Activated CD4-positive, alpha-beta memory T cell treated with anti-CD3 and anti-CD28 coated beads for 36 hours (primary cell): ENCODE measurements at places on chromosomes 13 and 19.
A peak's percentile ranks its signal among the peaks of the same experiment; 100 is the strongest.

- no peak for DNase-seq
Observed at GRCh38 chr19:38155453-38155852, 68.6 kb downstream of the DPF1 start.

DNA sequence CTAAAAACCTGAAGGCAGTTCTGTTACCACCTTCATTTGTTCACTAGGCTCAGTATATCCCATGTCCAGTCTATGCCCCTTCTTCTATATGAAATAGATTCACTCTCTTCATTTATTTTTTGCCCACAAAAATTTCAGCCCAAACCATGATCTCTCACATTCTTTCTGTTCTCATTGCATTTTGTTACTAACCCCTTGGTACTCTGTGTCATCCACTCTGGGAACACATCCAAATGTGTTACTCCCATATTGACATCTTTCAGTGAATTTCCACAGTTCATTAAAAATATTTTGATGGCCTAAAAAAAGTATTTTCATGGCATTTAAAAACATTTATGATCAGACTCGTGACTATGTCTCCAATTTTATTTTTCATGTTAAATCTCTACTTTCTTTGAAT lies 378.9 kb downstream of the SLITRK1 start:
- no peak for DNase-seq

- no peak for DNase-seq
Observed at GRCh38 chr19:47901370-47901769, 15.3 kb upstream of the SULT2A1 start.

GRCh38 chr13:114269281-114269770 lies 12.1 kb upstream of the UPF3A start:
- peak; percentile 31 for DNase-seq

DNA sequence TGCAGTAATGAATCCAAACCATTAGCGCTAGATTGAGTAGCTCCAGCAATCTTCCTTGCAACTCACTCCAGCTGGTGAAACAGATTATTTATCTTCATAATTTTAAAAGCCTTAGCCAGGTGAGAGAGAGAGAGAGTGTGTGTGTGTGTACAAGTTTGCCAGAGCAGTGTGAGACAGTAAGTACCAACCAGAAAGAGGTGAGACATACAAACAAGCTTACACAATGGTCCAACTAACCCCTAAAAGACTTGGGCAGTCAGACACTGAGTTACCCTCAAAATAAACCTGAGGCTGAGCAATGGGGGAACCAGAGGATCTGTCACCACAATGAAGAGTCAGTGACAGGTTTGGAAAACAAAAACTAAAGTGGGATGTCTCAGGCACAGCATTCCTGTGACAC lies 8.1 kb upstream of the THSD1 start:
- DNase-seq: no peak

DNA sequence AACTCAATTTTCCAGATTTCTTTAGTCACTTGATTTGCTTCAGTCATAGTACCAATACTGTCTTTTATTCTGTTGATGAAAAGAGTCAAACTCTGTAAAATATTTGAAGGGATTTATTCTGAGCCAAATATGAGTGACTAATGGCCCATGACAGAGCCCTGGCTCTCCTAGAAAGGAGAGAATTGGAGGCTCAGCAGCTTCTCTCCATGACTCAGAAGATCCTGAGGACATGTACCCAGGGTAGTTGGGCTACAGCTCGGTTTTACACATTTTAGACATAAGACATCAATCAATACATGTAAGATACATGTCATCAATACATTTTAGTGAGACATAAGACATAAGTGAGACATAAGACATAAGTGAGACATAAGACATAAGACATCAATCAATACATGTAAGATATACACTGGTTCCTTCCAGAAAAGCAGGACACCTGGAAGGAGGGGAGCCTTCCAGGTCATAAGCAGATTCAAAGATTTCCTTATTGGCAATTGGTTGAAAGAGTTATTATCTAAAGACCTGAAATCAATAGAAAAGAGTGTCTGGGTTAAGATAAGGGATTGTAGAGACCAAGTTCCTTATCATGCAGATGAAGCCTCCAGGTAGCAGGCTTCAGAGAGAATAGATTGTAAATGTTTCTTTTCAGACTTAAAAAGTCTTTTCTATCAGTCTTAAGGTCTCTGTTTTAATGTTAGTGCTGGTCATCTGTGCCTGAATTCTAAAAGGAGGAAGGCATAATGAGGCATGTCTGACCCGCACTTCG lies 179.8 kb upstream of the RFC3 start:
- DNase-seq: peak; percentile 27

DNA sequence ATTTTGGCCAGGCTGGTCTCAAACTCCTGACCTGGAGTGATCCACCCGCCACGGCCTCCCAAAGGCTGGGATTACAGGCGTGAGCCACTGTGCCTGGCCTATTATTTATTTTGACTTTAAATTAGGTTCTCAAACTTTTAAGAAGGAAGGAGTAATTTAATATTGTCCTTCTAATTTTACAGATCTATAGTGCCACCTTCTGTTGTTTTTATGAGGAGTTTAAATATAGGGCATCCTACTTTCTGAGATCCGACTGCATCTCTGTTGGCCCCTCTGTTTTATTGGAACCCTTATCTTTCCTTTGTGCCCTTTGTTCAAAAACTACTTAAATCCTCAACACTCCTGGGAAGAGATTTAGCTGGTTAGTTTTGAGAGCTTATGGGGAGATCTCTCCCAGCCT lies 25.4 kb upstream of the ZMYM5 start:
- no peak for DNase-seq

- no peak for DNase-seq
Observed at GRCh38 chr19:38055655-38056521, 148.9 kb downstream of the SIPA1L3 start.

DNA sequence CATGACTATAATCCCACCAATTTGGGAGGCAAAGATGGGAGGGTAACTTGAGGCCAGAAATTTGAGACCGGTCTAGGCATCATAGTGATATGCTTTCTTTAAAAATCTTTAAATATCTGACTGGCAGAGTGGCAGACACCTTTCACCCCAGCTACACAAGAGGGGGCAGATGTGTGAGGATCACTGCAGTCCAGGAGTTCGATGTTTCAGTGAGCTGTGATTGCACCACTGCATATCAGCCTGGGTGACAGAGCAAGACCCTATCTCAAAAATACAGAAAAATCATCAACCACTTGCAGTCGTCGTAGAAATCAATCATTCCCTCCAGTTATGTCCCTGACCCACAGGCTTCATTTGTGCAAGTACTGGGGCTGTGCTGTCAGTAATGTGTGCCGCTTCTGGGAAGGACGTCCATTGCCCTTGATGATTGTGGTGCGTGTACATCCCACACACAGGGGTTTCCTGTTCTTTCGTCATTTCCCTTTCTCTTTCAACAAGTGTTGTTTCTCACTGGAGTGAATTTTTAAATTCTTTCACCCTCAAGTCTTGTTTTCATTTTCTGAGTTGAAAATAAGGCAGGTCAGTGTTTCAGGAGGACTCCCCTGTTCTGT lies 1.4 kb downstream of the LGALS14 start:
- DNase-seq: peak; percentile 77

DNA sequence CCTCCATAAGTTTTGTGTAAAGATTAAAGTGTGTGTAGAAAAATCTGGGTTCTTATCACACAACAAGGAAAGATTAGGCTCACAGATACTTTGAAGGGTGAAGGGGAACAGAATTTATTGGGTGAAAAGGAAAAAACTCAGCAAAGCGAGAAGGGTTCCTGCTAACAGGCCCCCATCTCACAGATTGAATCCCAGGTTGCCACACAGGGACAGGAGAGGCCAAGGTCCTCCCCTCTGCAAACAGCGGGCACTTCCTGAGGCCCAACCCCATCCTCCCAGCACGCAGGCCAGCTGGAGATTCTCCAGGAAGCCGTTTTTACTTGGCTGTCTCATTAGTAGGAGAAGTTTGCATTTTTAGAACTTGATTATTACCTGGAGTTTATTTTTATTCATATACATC lies 15.2 kb upstream of the ERCC5 start:
- no peak for DNase-seq

DNA sequence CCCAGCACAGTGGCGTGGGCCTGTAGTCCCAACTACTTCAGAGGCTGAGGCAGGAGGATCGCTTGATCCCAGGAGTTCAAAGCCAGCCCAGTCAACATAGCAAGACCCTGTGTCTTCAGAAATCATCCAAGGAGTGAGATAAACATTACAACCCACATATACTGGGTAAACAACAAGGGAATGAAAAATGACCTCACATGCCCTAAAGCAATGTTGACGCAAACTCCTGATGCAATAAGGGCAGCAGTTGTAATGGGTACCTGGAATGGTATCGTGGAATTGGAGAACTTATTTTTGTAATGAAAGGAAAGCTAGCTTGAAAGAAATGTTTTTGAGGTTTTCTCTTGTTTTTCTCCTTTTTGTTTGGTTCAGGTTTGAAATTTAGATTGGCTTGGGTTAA lies 24.5 kb upstream of the LGALS16 start:
- DNase-seq: no peak

GRCh38 chr19:51439021-51439465 lies 19.2 kb downstream of the SIGLEC8 start:
- DNase-seq: peak; percentile 60

DNA sequence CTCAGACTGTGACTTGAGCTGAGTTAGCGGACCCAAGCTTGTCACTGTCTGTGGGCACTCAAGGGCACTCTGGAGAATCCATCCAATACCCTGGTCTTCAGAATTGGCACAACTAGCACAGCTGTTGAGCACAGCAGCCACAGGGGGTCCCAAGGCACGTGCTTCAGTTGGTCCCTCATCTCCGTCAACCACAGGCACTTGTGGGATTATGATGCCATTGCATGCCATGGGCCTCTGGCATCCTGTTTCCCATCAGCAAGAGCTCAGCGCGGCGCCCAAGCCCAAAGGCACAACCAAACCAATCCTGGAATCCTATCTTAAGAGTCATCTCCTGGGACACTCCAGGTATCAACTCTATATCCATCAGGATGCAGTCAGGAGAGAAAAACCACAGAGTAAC lies 3.7 kb upstream of the B3GNT8 start:
- DNase-seq: no peak

DNA sequence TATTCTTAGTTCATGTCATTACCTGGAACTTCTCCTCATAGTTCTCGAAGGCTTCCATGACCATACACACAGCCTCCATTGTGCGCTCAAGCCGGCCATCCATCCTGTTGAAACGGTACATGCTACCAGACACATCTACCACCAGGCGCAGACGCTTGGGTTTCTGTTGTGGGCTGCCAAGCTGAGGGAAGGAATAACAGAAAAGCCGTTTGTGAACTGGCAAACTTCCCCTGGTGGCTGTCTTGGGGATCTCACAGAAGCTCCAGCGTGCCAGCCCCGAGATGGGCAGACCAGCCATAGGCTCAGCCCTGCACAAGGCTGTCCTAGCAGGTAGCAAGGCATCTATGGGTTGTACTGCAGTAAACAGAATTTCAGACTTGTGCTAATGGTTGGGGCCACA lies 130.1 kb downstream of the RGCC start:
- peak; percentile 19 for DNase-seq

DNA sequence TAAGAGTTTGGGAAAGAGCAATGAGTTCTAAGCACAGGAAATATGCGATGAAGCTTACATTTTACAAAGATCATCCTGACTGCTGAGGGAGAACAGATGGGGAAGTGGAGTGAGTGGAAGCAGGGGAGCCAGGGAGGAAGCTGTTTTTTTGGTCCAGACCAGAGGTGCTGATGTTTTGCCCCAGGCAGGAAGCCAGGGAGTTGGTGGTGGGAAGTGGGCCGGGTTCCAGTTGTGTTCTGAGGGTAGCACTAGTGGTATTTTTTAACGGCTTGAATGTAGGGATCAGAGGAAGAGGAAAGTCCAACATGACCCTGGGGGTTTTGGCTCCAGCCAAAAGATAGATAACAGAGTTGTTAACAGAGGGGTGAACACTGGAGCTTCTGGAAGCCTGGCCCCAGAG lies 20.7 kb upstream of the OLFM4 start:
- no peak for DNase-seq

DNA sequence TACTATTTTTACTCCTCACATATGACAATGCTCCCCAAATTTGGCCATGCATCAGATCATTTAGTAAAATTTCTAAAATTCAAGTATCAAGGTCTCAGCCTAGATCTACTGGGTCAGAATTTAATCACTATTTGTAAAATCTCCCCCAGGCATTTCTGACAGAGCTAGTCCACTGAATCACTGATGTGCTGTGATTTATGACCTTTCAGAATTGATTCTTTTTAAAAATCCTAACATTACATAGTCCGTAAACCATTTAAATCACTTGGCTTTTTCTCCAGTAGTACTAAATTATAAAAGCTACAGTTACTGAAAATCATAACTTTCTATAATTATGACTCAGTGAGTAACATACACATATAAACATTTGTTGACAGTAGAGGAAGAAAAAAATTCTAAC lies 92.8 kb upstream of the RAP2A start:
- no peak for DNase-seq

DNA sequence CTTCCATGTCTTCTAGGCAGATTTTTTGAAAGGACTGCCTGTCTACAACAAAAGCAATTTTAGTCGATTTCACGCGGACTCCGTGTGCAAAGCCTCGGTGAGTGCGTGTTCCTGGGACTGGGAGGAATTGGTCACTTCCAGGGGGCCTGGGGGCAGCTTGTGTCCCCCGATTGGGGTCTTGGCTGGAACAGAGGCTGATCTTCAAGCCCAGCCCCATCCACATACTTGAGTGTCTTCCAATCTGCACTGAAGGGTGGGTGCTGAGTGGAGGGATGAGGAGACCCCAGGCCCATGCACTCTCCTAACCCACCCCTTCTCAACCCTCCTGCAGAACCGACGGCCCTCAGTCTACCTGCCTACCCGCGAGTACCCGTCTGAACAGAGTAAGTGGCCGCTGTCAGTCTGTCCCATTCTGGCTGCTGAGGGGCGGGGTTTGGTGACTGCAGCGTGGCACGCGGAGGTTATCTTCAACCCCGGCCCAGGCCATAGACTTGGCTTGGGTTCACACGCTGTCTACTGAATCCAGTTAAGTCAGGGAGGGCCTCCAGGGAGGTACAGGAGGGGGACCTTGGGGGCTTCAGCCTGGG lies 4.7 kb downstream of the DDA1 start:
- DNase-seq: no peak

DNA sequence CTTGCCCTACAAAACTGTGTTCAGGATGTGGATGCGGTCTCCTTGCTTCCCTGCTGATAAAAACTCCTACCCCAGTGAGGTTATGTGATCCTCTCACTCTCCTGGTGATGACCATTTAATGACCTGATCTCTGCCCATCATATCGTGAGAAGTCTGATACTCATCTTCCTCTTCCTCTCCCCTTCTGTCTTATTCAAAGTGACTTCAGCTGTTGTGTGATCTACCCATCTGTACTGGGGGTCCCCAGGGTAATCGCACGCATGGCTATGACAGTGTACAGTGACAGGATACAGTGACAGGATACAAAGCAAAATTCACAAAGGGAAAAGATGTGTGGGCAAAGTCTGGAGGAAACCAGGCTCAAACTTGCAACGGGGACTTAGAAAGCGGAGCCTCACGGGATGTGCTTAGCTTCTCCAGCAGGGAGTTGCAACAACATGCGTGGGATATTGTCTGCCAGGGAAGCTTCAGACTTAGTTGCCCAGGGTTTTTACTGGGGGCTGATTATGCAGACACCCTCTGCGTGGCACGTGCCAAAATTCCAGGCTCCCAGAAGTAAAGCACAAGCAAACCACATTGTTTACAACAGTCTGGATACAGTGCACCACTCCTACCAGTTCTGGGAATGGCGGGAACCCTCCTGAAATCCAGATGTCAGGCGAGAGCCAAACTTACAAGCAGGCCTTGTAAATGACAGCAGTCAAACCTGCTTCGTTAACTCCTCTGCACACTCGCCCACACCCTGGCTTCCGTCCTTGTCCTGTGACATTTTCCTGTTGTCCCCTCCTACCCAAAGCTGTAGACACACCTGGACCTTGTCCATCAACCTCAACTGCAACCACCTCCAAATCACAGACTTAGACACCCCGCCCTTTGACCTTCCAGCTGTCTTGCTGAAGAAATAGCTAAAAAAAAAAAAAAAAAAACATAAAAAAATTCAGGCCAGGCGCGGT lies 18.0 kb upstream of the GARRE1 start:
- no peak for DNase-seq
